ENCODE measurements at places on chromosomes 2 and 18.

- no peak for DNase-seq
These were observed 49.4 kb downstream of the NCKAP5 start for GRCh38 chr2:133518700-133519344.

- no peak for DNase-seq
These were observed 98.4 kb upstream of the RNF152 start for GRCh38 chr18:61991201-61991600.

- no peak for DNase-seq
These were observed 18.1 kb upstream of the RASGRP3 start for GRCh38 chr2:33458248-33458819.

GRCh38 chr18:63511285-63511684 is 30.9 kb upstream of the SERPINB12 start:
- no peak for DNase-seq

GRCh38 chr2:54106631-54107454 is 8.6 kb upstream of the ACYP2 start:
- no peak for DNase-seq

- DNase-seq, result peak; percentile 37
These were observed 72.5 kb downstream of the ACOXL start for GRCh38 chr2:110804915-110805314.

DNA sequence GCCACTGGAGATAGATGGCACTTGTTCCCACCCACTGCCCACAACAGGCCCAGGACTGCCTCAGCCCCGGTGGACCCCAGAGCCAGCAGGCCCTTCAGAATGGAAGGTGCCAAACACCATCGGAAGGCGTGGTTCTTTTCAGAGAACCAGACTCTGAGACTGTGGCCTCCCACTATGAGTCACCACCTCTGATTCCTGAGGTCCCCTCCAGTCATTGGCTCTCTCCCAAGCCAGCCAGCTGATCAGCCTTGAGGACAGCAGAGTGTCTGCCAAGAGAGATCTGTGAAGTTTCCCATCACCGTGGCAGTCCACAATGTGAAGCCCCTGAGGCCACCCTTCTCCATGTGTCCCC is 10.4 kb upstream of the MAP3K2 start:
- no peak for DNase-seq

DNA sequence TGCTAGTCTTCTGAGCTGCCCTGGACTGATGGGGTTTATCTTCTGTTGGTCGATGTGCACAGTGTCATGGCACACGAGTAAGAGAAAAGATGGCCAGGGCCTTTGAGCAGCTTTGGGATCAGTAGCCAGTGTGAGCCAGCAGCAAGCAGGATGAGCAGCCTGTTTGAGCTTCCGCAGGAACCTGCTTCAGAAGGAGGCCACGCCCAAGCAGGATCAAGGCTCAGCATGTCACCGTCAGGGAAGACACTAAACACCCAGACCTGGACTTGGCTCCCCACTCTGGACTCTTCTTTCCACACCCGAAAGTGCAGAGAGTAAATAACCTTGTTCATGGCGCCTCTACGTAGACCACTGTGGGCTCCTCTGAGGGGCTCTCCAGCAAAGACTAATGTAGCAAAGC is 25.2 kb upstream of the ASB1 start:
- no peak for DNase-seq

DNA sequence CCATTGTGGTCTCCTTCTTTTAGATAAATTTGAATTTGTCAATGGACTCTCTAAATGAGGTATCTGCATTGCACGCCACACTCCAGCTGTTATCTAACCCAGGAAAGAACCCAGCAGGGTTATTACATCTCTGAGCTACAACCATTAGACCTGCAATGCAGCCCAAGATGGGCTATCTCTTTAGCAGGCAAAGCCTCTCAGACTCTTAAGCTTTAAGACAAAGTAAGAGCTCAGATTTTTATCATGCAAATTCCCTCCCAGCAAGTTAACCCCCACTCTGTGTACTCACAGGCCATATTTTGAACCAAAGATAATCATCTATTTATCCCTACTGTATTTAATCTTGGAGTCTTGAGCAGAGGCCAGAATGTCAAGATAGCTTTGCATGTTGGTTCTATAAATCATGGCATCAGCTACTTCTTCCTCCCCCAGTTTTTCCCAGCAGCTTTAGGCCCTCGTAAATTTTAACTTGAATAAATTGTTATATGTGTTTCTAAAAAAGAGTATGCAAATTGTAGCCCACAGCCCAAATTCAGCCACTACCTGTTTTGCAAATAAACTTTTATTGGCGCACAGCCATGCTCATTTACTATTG is 273.7 kb upstream of the PKDCC start:
- DNase-seq, result no peak

DNA sequence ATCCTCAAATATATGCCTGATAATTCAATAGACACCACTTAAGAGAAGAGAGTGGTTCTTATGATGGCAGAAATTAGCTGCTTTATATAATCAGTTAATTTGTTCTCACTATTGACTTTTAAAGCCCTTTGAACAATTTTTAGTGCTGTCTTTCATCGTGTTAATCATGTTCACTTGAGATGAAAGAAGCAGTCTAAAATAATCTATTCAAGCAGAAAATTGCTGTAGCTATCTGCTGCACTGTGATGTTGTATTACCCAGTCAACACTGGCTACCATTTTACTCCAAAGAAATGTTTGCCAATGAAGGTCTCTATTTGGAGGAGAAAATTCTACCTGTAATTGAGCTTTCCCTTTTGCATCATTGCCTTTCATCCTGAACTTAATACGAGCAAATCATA is 459.8 kb upstream of the FSIP2 start:
- DNase-seq, result no peak

DNA sequence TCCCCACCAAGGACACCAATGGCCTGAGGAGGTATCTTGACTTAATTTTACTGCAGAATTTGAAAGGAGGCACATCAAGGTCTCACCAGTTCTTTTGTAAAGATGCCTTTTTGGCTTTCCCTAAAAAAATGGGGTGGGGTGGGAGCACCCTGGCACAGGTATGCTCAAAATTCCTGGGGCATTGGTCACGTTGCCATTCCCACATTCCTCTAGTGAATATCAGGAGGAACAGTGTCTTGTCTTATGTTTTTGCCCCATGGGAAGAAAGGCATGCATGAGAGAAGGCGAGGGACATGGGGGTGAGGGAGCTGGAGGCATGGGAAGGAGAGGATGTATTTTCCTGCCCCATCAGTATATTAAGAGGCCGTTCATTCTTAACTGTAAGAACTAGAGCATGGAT is 275.3 kb downstream of the CMPK2 start:
- DNase-seq, result no peak

- no peak for DNase-seq
These were observed 75.7 kb downstream of the MYO5B start for GRCh38 chr18:50119296-50119695.

- DNase-seq, result no peak
These were observed 16.3 kb downstream of the SP3 start for GRCh38 chr2:173948842-173949241.

GRCh38 chr2:172119089-172119488 is 16.4 kb upstream of the DLX2 start:
- DNase-seq, result no peak

GRCh38 chr18:45161850-45162249 is 453.4 kb upstream of the SLC14A2 start:
- DNase-seq, result no peak

GRCh38 chr2:1509271-1510065 is 96.2 kb downstream of the TPO start:
- peak; percentile 2 for DNase-seq

GRCh38 chr18:39441648-39442047 is 1876.0 kb upstream of the CELF4 start:
- no peak for DNase-seq

GRCh38 chr2:26712486-26713465 is 20.3 kb downstream of the KCNK3 start:
- no peak for DNase-seq

DNA sequence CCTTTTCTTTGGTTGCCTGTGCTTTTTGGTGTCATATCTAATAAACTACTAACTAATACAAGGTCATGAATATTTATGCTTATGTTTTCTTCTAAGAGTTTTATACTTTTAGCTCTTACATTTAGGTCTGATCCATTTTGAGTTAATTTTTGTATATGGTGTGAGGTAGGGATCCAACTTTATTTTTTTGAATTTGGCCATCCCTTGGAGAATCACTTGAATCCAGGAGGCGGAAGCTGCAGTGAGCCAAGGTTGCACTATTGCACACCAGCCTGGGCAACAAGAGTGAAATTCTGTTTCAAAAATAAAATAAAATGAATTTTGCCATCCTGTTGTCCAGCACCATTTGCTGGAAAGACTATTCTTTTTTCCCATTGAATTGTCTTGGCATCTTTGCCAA is 8.6 kb upstream of the HPCAL1 start:
- no peak for DNase-seq

GRCh38 chr2:183903026-183903425 is 695.3 kb upstream of the ZNF804A start:
- no peak for DNase-seq

DNA sequence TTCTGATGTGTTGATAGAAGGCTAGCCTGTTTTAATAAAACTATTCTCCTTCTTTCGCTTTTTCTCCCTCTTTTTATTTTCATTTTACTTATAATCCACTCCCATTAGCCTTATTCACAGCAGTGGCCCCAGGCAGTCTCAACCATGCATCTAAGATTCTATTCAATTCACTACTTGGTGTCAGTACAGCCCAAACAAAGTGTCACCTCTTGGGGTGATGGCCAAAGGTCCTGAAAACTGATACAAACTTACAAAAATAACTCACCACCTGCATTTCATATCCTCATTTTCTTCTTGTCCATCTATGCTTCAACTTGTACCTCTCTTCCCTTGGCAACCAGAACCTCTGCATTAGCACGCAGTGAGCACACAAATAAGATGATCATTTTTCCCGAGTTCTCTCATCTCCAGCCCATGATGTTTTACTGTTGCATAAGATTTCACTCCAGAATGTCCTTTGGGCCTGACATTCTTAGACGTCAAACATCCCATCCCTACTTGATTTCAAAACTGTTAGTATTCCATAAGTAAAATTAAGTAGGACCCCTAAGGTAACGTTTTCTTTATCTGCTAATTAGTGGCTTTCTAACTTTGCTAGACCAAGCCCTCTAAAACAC is 559.3 kb upstream of the TNP1 start:
- DNase-seq, result no peak

DNA sequence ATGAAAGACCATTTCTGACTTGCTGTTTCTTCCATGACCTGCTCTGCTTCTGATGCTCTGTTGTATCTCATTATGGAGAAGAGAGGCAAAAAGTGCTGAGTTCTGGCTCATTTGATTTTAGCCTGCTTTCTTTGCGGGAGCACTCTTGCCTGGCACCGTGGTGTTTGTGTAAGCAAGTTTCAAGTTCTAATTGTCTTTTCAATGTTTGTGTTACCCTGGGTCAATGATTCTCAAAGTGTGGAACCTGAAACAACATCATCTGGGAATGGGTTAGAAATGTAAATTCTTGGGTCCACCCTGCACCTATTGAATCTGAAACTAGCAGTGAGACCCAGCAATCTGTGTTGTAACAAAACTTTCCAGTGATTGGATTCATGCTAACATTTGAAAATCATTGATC is 85.5 kb upstream of the STON1 start:
- no peak for DNase-seq

- no peak for DNase-seq
These were observed 75.0 kb upstream of the CCDC85A start for GRCh38 chr2:56108806-56109205.

DNA sequence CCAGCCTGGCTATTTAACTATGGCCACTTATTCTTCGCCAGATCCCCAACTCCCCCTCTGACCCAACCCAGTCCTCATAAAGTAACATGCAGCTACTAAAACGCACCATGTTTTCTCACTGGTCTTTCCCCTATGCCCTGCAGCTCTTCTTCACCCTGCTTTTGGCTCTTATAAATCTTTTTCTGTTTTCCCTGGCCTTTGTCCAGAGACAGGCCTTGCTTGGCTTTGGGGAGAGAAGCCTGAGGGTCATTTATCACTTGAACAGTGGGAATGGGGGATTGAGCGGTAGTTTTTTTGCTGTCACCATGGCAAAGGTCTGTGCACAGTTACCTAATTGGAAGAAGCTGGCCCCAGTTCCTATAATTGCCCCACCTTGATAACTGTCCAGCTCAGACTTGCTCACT is 202.9 kb upstream of the NT5C1B start:
- DNase-seq, result no peak
